ENCODE measurements at places on chromosomes 2 and 18.

DNA sequence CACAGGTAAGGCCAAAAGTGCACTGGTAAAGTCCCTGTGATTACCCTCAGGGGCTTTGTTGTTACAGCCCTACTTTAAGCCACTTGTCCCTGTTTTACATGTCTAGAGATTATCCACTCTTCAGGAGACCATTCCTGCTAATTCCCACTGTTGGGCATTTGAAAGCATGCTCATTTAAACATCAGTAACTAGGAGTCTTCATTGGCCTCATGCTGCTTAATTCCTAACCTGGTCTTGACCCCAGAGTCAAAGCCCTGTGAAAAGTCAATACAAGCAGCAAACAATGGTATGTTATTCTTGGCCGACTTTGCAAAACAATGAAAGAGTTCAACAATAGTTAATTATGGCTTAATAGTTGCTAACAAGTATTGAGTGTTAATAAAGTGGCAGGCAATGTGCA, 23.2 kb downstream of the AFF3 start:
- DNase-seq, result no peak

DNA sequence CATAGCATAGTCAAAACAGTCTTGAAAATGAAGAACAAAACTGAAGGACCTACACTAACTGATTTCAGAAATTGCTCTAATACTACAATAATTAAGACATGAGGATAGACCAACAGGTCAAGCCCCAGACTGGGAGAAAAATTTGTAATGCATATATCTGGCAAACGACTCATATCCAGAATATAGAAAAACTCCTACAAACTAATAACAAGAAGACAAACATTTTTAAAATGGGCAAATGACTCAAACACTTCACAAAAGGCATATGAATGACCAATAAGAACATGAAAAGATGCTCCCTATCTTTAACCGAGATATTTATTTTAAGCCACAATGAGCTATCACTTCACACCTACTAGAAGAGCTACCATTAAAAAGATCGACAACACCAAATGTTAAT, 14.2 kb downstream of the TGFBRAP1 start:
- DNase-seq, result no peak

DNA sequence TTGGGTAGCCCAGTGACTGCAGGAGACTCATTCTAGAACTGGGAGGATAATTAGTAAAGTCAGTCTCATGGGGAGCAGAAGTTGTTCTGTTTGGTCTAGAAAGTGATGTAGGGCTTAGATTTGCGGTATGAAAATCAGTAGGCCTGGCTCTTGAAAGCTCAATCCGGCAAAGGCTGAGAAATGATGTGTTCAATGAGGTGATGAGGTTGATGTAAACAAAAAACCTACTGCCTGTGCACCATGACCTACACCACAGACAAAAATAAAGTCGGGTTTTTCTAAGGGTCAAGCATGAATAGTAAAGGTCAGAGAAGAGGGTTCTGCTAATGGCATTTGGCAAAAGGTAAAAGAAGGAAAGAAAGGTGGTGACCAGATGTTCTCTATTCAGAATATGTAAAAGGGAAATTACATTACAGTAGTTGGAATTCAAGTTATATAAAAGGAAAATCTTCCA, 80.8 kb upstream of the COL5A2 start:
- DNase-seq, result no peak

DNA sequence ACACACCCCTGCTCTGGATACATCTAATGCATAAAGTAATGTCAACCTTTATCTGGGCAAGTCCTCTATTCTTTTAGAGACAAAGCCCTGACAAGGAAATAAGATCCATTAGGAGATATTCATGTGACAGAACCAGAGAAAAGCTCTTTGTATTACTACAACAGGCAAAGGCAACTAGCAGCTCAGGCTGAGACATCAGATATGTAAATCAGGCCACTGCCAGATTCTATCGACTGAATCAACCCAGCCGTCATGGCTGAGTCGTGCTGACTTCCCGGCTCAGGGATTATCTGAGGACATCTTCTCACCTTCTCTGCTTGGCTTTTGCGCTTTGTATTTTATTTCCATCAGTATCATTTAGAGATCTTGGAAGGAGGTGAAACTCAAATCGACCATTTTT, 294.5 kb downstream of the PLCL1 start:
- no peak for DNase-seq

- no peak for DNase-seq
These were observed 306.2 kb upstream of the CXCR4 start for GRCh38 chr2:136424112-136424511.

DNA sequence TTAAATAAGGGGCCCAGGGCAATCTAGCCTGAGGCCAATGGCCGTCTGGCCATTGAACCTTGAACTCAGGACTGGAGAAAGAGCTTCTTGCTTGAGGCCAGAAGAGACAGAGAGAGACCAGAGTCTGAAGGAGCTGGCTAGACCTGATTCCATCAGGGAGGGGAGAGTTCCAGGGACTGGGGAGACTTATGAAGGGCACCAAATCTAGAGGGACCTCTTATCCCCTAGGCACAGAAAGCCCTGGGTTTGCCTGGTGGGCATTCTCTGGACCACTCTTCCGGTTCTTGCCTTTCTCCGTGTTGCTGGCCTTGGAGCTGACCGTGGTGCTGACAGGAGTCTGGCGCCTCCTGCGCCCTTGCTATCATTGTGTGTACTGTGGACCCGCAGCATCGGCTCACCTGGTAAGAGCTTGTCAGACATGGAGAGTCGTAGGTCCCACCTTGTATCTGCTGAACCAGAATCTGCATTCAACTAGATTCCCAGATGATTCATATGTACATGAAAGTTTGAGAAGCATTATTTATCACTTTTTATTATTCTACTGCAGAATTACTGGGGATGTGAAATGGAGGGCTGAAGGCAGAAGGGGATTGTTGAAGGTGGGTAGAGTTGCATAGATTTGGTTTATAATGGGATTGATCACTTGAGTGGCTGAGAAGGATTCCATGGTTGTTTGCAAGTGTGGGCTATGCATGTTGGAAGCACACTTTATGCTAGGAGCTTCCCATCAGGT, 4.3 kb upstream of the TRPM8 start:
- peak; percentile 62 for DNase-seq

DNA sequence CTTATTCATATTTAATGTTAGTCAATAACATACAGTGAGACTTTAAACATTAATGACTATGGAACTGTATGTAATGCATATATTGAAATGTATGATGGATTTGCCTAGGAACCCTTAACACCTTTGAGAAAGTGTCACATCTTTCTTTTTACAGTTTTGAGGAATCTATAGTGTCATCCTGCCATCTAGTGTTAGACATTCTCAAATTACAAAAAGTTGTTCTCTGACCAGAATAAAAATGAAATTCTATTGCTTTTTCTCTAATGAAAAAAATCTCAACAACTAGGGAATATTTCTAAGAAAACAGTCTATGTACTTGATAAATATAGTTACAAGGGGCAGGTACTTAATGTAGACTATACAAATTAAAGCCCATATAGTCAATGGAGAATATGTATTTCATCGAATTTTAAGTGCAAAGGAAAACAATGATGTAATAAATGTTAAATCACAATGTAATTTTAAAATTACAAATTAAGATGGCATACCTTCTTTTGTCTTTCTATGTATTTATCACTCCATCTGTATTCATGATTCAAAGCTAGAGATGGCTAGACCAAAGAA, 5.1 kb upstream of the CALCRL start:
- DNase-seq, result peak; percentile 66

GRCh38 chr2:45699032-45699658, 47.7 kb downstream of the PRKCE start:
- DNase-seq, result no peak

DNA sequence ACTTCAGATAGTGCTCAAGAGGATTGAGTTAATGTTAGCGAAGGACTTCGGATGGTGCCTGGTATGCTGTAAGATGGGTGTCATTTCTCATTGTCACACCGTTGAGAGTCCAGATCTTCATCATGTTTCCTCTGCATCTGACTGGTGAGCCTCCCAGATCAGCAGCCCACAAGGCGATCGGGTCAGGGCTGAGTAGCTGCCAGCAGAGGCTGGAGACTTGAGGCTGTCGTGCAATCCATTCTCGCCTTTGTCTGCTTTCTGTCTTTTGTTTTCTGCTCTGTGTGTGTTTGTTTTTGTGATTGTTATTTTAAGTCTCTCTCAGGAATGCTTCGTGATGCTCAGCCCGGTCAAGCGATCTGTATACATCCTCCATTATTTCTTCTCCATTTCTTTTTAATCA, 95.8 kb downstream of the TGOLN2 start:
- DNase-seq, result no peak

DNA sequence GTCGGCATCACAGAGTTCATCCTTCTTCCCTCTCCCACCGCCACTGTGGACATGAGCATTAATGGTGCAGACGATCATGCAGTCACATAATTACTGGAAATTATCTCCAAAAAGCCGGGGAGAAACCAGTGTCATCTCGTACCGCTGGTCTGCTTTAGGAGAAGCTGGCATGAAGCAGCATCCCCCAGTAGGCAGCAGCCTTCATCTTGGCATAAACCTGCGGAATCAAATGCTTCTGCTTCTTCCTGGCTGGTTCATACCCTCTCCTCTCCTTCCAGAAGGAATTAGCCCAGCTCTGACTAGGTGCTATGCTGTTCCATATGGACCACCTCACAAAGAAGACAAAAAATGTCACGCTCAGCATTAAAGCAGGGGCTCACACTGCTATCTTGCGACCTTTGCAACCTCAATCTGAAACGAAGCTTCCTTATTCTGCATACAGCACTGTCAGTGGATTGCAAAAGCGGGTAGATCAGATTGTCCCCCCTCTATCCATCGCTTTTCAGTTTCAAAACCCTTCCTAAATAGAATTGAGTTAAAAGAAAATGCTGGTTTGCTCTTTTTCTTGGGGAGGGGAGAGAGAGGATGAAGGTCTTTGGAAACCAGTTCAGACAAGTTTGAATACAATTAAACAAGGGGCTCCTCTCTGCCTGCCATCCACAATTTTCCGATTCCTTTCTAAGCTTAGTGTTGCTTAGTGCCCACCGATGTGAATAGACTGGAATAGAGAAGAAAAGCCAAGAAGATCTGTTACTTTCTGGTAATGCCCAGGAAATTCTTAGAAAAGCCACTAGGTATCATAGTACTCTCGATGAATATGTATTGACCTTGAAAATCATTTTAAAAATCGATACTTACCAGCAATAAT, 212.1 kb upstream of the ZNF521 start:
- DNase-seq, result no peak

GRCh38 chr18:70376914-70377258, 88.0 kb downstream of the SOCS6 start:
- no peak for DNase-seq

DNA sequence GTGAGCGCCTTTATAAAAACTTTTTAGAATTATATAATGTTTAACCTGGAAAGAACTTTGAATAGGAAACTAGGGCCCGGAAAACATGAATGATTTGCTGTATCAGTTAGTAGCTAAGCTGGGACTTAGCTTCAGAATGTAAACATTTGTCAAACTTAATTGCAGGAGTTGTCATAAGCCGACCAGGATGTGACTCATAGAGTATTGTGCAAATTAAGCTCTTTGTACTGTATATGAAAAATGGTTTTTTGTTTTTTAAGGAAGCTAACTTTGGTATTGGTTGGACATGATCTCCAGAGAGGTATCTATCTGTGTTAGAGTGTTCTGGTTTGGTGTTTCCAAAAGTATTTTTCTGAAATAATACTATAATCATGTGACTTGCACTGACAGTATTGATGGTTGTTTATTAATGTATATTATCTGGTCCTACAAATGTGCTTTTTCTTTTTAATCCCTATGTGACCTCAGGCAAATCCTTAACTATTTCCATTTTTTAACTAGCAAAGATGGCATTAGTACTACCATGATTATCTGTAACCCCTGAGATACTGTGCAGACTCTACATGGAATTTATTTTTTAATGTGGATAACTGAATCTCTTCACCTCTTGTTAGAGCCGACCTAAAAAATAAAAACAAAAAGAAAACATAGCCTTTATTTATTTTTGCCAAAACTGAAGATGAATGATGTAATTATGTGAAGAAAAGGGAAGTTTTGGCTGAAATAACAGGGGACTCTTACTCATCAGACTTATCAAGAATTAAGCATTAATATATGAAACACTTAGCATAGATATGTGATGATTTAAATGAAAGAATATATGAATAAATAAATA, 11.7 kb downstream of the YIPF4 start:
- DNase-seq, result no peak

DNA sequence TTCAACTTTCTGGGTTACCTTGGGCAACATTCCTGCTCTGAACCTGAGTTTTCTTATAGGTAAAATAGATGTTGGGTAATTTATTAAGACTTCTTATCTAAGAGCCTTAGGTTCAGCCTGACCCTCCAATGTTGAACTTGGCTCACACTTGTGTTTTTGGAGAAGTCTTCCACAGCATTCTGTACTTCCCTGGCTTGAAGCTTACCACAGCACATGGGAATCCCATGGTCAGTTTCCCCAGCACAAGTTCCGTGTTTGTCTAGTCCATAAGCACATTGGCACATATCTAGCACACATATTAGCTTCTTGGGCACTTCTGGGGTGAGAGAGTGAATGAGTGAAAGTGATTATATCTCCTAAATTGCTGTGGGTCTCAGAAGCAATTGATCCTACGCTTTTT, 782.5 kb upstream of the HS6ST1 start:
- no peak for DNase-seq

- no peak for DNase-seq
These were observed 67.5 kb downstream of the ACSL3 start for GRCh38 chr2:222928335-222928734.

- DNase-seq, result no peak
These were observed 13.7 kb downstream of the LYPD6 start for GRCh38 chr2:149344105-149344504.

- no peak for DNase-seq
These were observed 59.8 kb upstream of the LGALSL start for GRCh38 chr2:64394153-64394552.

DNA sequence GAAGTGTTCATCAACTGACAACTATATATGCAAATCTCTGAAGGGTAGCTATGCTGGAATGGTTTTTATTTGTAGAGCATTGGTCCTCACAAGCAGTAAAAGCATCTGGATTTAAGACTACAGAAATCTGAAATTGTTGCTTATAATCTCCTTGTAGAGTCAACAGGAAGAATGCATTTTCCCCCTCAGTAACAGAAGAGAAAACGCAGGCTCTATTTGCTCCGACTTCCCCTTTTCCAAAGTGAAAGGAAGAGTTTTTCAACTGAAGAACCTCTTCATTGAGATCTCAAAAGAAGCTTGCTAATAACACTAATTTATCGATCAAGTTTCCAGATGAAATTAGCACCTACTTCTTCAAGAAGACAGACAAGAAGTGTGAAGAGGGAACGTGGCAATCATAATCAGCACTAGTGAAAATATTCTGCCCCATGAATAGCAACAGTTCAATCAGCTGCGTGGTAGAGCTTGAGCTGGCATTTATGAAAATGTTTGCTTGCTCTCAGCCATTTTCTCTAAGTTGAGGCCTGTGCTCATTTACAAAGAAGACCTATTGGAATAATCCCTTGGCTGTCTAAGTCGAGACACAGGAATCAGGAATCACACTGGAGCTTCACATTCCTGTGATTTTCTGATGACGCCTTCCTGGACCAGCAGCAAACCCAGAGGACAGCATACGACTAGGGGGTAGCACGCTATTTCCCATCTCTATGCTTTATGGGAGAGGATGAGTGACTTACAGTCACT, 43.7 kb downstream of the TGIF1 start:
- peak; percentile 51 for DNase-seq
